Adrenal gland (tissue), 19 donors: ENCODE measurements at places on chromosomes 3 and 15. TPM values are rescaled to one million over a fixed set of nuclear protein-coding genes. Genes with fewer than 3 reads are reported as not detected.

PARP15 gene
- 0.46 TPM for total RNA-seq

NPAP1 gene
- total RNA-seq, result 0.10 TPM

SLC28A1 gene
- not detected for total RNA-seq

XRN1 gene
- 17.6 TPM for total RNA-seq

TRPC1 gene
- total RNA-seq, result 6.2 TPM

MYZAP gene
- total RNA-seq, result 66.8 TPM

LACTB gene
- total RNA-seq, result 33.3 TPM

KBTBD8 gene
- 0.41 TPM for total RNA-seq

DNA sequence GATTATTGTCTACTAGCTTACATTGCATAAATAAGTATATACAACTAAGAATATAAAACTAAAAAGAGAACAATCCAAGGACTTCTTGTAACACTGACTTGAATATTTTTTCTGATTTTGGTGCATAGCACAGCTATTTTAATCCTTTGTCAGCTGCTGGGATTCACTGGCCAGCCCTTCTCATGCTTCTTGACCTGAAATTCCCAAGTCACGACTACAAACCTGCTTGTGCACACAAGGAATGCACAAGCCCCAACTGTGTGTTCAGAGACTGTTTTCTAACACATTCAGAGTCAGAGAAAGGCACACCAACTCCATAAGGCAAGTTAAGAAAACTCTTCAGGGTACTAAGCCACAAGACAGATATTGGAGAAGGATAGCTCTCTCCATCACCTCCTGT, 80.9 kb downstream of the TNIK start:
- no peaks in the 10 kb centered on the region for H3K36me3 ChIP-seq
- H3K4me1 ChIP-seq, result peaks cover 30% of the 10 kb centered on the region
- no peak for DNase-seq
- no peak overlapping the region for H3K27ac ChIP-seq
- H3K27me3 ChIP-seq, result no peaks in the 10 kb centered on the region
- no peak overlapping the region for H3K4me3 ChIP-seq

- no peak overlapping the region for H3K4me3 ChIP-seq
- H3K36me3 ChIP-seq, result no peaks in the 10 kb centered on the region
- H3K4me1 ChIP-seq, result peaks cover 10% of the 10 kb centered on the region
- no peak for DNase-seq
Observed at GRCh38 chr3:32493437-32494414, 8.9 kb downstream of the CMTM6 start.

DNA sequence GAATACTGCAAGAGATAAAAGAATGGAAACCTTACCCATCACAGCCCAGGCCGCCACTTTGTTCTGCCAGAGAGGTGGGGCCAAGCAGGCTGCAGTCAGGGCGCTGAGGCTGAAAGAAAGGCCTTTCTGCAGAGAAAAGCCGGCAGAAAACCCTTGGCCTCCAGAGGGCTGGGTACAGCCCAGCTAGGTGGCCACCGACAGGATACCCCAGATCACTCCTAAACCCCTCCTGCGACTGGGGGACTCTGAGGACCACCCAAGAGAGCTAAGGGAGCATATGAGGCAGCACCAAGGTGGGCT, 69.3 kb downstream of the SMAD6 start:
- no peak for DNase-seq
- H3K4me3 ChIP-seq, result no peak overlapping the region
- H3K27ac ChIP-seq, result no peak overlapping the region
- no peaks in the 10 kb centered on the region for H3K36me3 ChIP-seq
- no peaks in the 10 kb centered on the region for H3K4me1 ChIP-seq

DNA sequence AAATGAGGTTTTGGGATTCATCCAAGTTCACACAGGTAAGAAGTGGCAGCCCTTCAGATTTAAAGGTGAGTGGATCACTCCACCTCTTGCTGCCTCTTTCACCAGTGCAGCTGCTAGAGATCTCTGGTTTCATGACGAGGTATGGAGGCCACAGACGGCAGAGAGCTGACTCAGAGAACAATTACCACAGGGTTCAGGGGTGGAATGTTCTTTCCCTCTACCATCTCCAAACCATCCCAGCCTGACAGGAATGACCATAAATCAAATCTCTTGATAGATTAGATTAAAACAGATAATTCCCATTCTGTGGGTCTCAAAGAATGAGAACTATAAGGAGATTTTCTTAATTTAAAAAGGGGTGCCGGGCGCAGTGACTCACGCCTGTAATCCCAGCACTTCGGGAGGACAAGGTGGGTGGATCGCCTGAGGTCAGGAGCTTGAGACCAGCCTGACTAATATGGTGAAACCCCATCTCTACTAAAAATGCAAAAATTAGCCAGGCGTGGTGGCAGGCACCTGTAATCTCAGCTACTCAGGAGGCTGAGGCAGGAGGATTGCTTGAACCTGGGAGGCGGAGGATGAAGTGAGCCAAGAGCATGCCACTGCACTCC, 174.2 kb upstream of the ATP11B start:
- no peak overlapping the region for H3K4me3 ChIP-seq
- no peak overlapping the region for H3K27ac ChIP-seq
- no peaks in the 10 kb centered on the region for H3K4me1 ChIP-seq
- no peaks in the 10 kb centered on the region for H3K36me3 ChIP-seq
- no peak for DNase-seq

DNA sequence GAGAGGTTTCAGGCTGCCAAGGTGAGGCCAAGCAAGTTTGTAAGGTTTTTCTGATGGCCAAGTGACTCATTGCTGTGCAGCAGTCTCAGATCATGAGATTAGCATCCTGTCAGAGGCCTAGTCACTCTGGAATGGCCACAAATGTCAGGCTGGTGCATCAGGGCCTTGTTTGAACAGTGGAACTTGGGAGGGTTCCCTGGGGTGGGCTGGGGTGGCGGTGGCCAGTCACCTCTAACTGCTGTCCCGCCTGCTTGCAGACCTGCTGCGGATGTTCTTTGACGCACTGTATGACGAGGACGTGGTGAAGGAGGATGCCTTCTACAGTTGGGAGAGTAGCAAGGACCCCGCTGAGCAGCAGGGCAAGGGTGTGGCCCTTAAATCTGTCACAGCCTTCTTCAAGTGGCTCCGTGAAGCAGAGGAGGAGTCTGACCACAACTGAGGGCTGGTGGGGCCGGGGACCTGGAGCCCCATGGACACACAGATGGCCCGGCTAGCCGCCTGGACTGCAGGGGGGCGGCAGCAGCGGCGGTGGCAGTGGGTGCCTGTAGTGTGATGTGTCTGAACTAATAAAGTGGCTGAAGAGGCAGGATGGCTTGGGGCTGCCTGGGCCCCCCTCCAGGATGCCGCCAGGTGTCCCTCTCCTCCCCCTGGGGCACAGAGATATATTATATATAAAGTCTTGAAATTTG, 2.8 kb upstream of the FAM131A start:
- H3K4me1 ChIP-seq, result peaks cover 37% of the 10 kb centered on the region
- peak overlapping the region; percentile 93 for H3K27ac ChIP-seq
- no peak overlapping the region for H3K4me3 ChIP-seq

GRCh38 chr3:193594946-193595689, 2.1 kb downstream of the OPA1 start:
- H3K27ac ChIP-seq, result no peak overlapping the region
- no peaks in the 10 kb centered on the region for H3K27me3 ChIP-seq
- no peak overlapping the region for H3K4me3 ChIP-seq
- peaks cover 21% of the 10 kb centered on the region for H3K4me1 ChIP-seq
- DNase-seq, result no peak

DNA sequence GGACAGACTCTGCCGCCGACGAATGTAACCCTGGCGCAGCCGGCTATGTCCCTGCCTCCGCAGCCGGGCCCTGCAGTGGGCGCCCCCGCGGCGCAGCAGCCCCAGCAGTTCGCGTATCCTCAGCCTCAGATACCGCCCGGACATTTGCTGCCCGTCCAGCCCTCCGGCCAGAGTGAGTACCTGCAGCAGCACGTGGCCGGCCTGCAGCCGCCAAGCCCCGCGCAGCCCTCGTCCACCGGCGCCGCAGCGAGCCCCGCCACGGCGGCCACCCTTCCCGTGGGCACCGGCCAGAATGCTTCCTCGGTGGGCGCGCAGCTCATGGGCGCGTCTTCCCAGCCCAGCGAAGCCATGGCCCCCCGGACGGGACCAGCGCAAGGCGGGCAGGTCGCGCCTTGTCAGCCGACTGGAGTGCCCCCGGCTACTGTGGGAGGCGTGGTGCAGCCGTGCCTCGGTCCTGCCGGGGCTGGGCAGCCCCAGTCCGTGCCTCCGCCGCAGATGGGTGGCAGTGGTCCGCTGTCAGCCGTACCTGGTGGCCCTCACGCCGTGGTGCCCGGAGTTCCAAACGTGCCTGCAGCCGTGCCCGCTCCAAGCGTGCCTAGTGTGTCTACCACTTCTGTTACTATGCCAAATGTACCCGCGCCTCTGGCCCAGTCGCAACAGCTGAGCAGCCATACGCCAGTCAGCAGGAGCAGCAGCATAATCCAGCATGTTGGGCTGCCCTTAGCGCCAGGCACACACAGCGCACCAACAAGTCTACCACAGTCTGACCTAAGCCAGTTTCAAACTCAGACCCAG, 2.4 kb downstream of the TSC22D2 start:
- H3K4me3 ChIP-seq, result peak overlapping the region; percentile 61
- no peaks in the 10 kb centered on the region for H3K27me3 ChIP-seq
- no peaks in the 10 kb centered on the region for H3K36me3 ChIP-seq
- peaks cover 52% of the 10 kb centered on the region for H3K4me1 ChIP-seq
- H3K27ac ChIP-seq, result peak overlapping the region; percentile 99

DNA sequence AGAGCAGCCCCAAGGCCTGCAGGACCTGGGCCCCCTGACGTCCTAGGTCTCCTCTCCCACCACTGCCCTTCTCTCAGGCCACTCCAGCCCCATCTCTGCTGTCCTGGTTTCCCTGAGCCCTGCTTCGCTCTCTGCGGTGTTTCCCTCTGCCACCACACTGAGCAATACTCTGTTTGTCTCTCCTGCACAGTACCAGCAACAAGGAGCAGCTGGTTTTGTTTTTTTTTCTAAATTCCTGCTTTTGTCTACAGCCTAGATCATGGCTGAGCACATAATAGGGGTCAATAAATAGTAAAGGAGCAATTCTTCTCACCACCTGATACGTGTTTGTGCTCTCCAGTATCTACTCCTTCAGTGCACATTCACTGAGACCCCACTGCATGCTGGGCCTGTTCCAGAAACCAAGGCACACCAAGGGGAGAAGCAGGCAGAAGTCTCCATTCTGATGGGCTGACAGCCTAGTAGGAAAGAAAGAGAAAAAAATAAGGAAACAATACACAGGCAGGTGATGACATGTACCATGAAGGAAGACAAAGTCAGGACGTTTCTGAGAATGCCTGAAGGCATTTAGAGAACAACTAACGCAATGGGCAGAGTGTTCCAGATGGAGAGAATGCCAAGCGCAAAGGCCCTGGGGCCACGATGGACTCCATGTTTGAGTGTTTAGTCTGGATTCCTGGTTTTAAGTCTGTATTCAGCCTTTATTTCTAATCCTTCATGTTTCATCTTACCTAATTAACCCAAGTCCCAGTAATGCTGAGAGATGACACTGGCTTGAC, 6.0 kb upstream of the ACAD9 start:
- no peak for DNase-seq
- peaks cover 6% of the 10 kb centered on the region for H3K4me1 ChIP-seq
- no peak overlapping the region for H3K4me3 ChIP-seq
- H3K27me3 ChIP-seq, result no peaks in the 10 kb centered on the region

- no peak overlapping the region for H3K27ac ChIP-seq
- H3K36me3 ChIP-seq, result no peaks in the 10 kb centered on the region
- H3K4me1 ChIP-seq, result no peaks in the 10 kb centered on the region
- DNase-seq, result no peak
- H3K27me3 ChIP-seq, result no peaks in the 10 kb centered on the region
Observed at GRCh38 chr3:50112462-50112861, 23.7 kb downstream of the RBM5 start.

DNA sequence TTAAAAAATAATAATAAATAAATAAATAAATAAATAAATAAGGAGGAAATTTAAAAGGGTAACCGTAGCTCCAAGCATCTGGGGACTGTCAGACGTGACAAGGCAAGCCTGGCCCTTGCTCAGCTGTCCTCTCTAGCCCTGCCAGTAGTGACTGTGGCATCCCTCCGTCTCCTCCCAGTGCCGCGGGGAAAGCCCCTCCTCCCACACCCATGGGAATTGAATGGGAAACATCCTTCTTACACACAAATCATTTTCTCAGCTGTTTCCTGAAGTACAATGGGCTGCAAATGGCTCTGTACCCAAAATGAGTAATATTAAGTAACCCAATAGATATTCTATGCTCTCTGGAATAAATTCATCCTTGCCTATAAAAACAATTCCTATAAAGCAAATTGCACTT, 101.6 kb upstream of the RAD18 start:
- H3K4me1 ChIP-seq, result no peaks in the 10 kb centered on the region
- DNase-seq, result no peak
- no peaks in the 10 kb centered on the region for H3K36me3 ChIP-seq
- H3K27me3 ChIP-seq, result no peaks in the 10 kb centered on the region

GRCh38 chr3:99637368-99638111, 854 bp upstream of the COL8A1 start:
- H3K36me3 ChIP-seq, result no peaks in the 10 kb centered on the region
- H3K27ac ChIP-seq, result peak overlapping the region; percentile 78
- no peaks in the 10 kb centered on the region for H3K4me1 ChIP-seq
- H3K27me3 ChIP-seq, result peaks cover 32% of the 10 kb centered on the region

GRCh38 chr15:82663186-82663600, 16.0 kb upstream of the CPEB1 start:
- DNase-seq, result peak; percentile 57
- no peak overlapping the region for H3K27ac ChIP-seq
- no peaks in the 10 kb centered on the region for H3K36me3 ChIP-seq
- no peaks in the 10 kb centered on the region for H3K27me3 ChIP-seq

GRCh38 chr3:138608322-138609135, at the start of gene FAIM:
FAIM (plus strand) TSS chr3:138608771; CDS start chr3:138619727, 10,956 bp downstream.
- peaks cover 10% of the 10 kb centered on the region for H3K4me1 ChIP-seq
- peak within 1 kb of the TSS; percentile 83 for H3K4me3 ChIP-seq
- no peaks in the 10 kb centered on the region for H3K27me3 ChIP-seq
- DNase-seq, result peak; percentile 80
- no peaks in the 10 kb centered on the region for H3K36me3 ChIP-seq

GRCh38 chr15:85607141-85607806, 187.5 kb downstream of the KLHL25 start:
- H3K4me3 ChIP-seq, result no peak overlapping the region
- H3K36me3 ChIP-seq, result no peaks in the 10 kb centered on the region
- no peak overlapping the region for H3K27ac ChIP-seq
- no peaks in the 10 kb centered on the region for H3K27me3 ChIP-seq

DNA sequence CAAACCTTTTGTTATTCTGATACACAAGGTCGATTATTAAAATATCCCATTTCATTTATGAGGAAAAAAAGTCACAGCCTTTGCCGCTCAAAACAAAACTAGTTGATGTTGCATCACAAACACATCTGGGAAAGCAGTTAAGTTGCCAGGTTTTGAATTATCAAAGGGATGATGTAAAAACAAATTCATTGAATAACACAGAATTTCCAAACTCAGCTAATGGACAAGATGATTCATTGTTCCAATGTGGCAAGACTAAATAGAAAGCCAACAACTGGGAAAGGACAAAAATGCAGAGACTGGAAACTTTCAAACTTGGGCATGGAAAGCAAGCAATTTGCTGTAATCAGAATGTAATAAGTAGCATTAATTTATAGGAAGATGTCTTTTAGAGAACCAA, 610.0 kb upstream of the ZNF385D start:
- DNase-seq, result no peak
- H3K4me1 ChIP-seq, result no peaks in the 10 kb centered on the region
- no peaks in the 10 kb centered on the region for H3K27me3 ChIP-seq
